ENCODE measurements at places on chromosomes 16 and 17. TPM values are rescaled to one million over a fixed set of nuclear protein-coding genes. Genes with fewer than 3 reads are reported as not detected.

Gene RAB11FIP4
- 0.32 TPM for polyA plus RNA-seq

Gene AANAT
- not detected for polyA plus RNA-seq

Gene CD79B
- 3.9 TPM for polyA plus RNA-seq

Gene CFAP20
- 65.5 TPM for polyA plus RNA-seq

GRCh38 chr17:48506246-48506645 is 24.6 kb downstream of the HOXB1 start:
- DNase-seq: no peak

DNA sequence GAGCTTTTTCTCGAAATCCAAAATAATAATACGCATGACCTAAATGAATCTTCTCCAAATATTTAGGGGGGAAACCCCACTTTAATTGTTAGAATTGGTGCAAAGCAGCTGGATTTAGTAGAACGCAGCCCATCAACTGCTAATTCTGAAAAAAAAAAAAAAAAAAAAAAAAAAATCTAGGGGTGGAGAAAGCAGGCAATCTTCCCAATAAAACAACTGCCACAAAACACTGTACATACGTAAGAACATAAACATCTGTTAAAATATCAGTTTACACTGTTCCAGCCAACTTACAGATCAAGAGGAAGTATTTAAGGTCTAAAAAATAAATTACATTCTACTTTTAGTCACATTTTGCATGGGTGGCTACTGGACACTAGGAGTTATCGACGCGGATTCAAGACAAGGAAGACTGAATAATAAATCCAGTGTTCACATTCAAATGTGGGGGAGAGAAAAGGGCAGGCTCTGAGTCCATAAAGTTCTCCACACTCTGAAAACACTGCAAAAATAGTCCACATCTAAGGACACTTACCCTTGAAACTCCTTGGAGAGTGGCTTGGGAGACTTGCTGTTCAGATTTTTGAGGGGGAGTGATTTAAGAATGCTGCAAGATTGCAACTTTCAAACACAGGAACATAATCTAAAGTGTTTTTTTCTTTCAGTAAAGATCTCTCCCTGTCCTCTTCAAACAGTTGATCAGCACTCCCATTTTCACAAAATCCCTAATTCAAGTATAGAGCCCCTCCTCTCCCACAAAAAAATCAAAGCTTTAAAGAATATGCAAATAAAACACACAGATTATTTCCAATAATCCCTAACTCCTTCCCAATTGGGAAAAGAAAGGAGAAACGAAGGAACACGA is 1.3 kb downstream of the APPBP2 start:
- peak; percentile 56 for DNase-seq

- DNase-seq: no peak
Measured at GRCh38 chr16:54987081-54987480, 56.4 kb downstream of the IRX5 start.

GRCh38 chr17:77223642-77224420 is 83.1 kb downstream of the SEC14L1 start:
- DNase-seq: no peak

All from endothelial cell of umbilical vein (primary cell).